ENCODE measurements at places on chromosomes 5 and 9.
A peak's percentile ranks its signal among the peaks of the same experiment; 100 is the strongest.

DNA sequence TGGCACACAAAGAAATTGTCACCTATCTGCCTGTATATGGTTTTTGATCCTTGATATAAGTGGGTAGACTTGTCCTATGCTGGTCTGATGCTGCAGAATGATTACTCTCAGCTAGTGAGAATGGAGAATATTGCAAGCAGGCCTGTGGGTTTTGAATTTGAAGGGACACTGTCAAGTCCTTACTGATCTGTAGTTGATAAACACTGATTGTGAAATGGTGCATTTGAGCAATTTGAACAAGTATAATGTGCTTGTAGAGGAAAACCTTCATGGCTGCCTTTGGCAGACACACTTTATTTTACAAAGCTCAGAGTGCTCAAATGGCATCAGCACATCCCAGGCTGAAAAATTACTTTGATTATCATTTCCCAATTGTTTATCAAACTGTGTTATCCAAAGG, 9.3 kb downstream of the ENTREP1 start:
- DNase-seq = no peak

- DNase-seq = peak; percentile 39
Observed at GRCh38 chr5:16456103-16456832, 9.3 kb downstream of the ZNF622 start.

- DNase-seq = no peak
Observed at GRCh38 chr5:42881416-42882117, 69.9 kb upstream of the SELENOP start.

DNA sequence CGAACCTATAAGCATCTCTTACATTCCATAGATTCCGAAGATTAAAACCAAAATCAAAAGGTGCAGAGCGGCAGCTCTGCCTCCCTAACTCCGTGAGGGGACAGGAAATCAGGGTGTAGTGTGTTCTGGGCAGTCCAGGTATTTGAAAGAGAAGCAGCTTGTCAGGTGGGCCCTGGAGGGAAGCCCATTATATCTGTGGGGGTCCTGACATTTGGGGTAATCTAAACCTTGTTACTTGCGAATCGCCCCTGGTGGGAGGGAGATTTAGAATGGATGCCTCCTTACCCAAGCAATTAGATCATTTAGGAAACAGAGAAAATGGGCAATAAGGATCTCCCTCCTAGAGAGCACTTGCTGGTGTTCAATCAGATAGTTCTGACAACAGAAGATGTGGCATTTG, 126.9 kb downstream of the EFNA5 start:
- no peak for DNase-seq

GRCh38 chr9:107488375-107489143, 1.0 kb downstream of the KLF4 start:
- no peak for DNase-seq

DNA sequence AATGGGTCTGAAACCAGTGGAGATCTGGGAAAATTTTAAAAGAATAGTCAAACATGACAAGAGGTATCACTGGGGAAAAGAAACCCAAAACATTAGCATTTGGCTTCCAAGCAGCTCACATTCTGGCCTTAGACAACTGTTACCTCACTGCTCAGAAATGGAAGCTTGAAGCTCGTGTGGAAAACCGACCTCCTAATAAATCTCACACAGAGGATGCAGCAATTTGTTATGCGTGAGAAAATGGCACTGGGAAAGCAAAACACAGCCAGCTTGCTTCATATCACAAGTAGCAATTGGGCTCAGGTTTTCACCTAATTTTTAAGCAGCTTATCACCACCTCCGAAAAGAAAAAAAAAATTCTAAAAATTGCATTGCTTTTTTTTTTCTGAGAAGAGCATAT, 103.3 kb upstream of the TAS2R1 start:
- DNase-seq = no peak

DNA sequence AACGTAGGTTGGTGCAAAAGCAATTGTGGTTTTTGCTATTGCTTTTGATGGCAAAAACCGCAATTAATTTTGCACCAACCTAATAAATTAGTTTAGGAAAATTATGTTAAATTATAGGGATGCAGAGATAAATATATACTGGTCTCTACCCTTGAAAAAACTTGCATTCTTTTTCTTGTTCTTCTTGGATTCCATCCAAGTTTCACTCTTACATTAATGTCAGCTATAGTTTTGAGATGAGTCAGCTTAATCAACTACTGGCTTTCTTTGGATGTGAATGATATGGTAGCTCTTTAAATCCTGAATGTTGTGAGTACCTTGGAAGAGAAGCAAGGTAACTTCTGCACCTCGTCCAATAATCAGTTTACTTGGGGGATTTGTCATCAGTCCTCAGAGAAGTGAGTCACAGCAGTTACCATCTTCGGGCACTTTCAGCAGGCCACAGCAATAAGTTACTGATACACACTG, 549.0 kb upstream of the ZNF608 start:
- DNase-seq = no peak

GRCh38 chr9:22452415-22453010, 5.9 kb downstream of the DMRTA1 start:
- DNase-seq = no peak

GRCh38 chr5:92548346-92548745, 1032.7 kb downstream of the NR2F1-AS1 start:
- no peak for DNase-seq

DNA sequence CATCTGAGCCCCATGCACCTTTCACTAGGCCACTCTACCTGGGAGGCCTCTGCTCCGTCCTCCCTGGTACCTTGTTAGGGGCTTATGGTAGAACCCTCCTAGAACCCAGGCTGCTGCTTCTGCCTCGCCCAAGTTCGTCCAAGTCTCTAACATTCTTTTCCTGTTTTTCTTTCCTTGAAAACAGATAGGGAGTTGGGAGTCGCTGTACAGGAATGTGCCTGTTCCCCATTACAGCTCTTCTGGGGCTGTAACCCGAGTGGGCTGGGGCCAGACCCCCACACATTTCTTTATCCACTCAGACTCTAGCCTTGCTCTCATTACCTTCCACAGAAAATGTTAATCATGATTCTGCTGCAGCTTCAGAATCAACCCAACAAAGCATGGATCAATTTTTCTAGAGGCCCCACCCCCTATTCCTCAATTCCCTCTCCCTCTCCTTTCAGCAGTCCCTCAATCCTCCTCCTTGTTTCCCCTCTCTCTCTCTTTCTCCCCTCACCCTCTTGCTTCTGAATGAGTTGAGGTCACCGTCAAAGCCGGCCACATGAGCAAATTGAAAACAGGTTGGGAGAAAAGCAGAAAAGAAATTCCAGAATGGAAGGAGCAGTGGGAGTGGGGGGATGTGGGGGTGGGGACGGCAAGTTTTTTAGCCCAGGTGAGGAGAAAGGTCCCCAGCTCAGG, 193.8 kb upstream of the TRIM32 start:
- DNase-seq = no peak

- no peak for DNase-seq
Observed at GRCh38 chr5:111765613-111766571, 8.9 kb upstream of the NREP start.

- DNase-seq = no peak
Observed at GRCh38 chr5:75450069-75450468, 61.4 kb downstream of the CERT1 start.

DNA sequence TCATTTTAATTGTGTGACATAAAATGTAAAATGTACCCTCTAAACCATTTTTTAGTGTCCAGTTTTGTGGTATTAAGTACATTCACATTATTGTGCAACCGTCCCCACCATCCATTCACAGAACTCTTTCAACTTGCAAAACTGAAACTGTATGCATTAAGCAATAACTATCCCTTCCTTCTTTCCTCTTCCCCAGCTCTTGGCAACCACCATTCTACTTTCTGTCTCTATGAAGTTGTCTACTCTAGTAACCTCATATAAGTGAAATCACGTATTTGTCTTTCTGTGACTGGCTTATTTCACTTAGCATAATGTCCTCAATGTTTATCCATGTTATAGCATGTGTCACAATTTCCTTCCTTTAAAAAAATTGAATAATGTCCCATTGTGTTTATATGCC, 142.4 kb downstream of the C9orf152 start:
- DNase-seq = no peak

- no peak for DNase-seq
Observed at GRCh38 chr9:137679695-137680305, 61.0 kb downstream of the EHMT1 start.

DNA sequence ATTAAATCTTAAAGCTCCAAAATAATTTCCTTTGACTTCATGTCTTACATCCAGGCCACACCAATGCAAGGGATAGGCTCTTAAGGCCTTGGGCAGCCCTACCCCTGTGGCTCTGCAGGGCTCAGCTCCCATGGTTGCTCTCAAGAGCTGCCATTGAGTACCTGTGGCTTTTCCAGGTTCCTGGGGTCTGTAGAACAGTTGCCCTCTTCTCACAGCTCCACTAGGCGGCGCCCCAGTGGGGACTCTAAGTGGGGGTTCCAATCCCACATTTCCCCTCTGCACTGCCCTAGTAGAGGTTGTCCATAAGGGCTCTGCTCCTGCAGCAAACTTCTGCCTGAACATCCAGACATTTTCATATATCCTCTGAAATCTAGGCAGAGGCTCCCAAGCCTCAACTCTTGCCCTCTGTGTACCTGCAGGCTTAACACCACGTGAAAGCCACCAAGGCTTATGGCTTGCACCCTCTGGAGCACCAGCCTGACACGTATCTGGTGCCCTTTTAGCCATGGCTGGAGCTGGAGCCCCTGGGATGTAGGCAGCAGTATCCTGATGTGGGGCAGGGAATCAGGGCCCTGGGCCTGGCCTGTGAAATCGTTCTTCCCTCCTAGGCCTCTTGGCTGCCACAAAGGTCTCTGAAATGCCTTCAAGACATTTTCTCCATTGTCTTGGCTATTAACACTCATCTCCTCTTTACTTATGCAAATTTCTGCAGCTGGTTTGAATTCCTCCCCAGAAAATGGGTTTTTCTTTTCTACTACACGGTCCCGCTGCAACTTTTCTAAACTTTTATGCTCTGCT, 185.1 kb downstream of the SMARCA2 start:
- DNase-seq = no peak

DNA sequence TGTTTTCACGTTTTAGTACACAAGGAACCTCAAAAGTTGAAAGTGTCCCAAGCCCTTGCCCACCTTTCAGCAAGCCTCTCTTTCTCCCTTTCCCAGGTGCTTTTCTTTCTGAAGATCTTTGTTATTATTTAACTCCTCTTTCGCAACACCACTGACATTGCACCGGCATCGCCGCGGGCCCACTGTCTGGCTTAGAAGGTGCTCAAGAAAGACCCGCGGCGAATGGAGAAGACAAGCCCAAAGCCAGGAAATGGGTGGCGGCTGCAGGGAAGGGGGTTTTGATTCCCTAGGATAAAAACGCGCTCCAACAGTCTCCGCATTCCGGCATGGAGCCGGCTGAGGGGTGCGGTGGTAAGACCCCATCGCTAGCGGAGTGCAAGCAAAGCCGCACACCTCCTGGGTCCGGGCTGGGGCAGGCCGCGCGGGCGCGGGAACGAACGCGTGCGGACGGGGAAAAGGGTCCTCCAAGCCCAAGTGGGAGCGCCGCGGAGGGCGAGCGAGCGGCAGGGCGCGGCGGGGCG, 404 bp upstream of the AFAP1L1 start:
- no peak for DNase-seq

GRCh38 chr9:137316012-137316981, 14.2 kb upstream of the NRARP start:
- no peak for DNase-seq

GRCh38 chr5:179233909-179234562, 111.2 kb downstream of the ADAMTS2 start:
- DNase-seq = no peak

DNA sequence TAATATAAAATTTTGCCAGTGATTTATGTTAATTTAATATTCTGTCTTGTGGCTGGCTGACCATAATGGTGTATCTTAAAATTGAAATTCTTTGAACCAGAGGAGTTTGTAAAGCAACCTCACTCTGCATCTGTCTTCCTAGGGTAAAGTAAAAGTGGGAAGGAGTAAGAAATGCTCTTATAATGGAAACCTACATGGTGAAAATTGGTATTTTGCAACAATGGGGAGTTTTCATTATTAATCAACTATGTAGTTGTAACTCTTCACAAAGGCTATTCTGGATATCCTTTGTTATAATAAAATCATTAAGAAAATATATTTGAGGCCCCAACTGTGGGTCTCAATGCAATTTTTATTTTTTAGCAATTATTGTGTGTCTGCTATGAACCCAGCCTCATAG, 44.2 kb downstream of the SNX30 start:
- no peak for DNase-seq

DNA sequence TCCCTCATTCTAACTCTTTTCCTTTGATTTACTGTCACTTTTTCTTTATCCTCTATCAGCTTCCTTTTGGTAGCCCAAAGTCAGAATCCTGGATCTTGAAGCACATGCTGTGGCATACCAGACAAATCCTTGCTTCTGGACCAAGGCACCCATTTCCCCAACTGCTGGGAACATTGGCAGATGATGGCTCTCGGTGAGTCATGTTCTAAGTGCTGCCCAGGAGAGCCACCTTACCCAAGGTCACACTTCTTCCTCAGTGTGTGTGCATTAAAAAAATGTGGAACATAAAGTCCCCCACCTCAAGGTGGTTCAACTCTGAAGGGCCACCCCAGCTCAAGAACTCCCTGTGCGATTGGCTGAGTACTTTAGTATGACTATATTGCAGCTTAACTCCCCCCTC, 141.4 kb upstream of the PUM3 start:
- DNase-seq = no peak

DNA sequence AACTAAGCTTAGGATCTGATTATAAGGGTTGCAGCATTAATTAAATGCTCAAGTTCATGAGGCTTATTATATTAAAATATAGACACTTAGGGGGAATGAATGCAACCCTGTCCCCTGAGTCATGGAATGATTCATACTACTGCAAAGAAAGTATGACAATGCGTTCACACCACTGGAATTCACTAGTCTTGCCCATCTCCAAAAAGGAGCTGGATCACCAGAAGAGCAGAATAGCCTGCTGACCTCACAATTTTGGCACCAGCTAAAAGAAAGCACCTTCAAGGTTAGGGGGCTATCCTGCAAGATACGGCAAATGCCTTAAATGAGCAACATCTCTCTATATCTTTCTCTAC, 32.0 kb upstream of the TMED7 start:
- no peak for DNase-seq

- DNase-seq = no peak
Observed at GRCh38 chr5:21665524-21665923, 1187.6 kb downstream of the CDH12 start.
